ENCODE measurements at places on chromosomes 12 and 14.

DNA sequence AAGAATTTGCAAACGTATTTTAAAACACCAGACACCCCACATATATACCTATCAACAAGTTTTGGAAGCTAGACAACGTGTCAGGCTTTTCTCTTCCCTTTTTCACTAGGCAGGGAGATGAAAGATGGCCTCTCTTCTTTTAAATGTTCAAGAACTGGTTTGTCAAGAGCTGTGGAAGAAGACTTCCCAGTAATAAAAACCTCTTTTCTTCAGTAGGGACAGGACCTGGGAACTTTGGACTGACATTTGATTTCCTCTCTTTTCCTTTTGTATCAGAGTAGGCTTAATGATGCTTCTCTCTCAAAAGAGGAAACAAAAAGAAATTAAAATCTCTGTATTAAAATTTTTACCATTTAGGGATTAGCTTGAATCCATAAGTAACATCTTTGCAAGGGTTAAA lies 49.6 kb downstream of the SPATS2 start:
- DNase-seq: no peak

GRCh38 chr12:50988871-50989270 lies 36.5 kb downstream of the HIGD1C start:
- no peak for DNase-seq

GRCh38 chr12:50166799-50167048 lies 445 bp downstream of the CERS5 start:
- DNase-seq: no peak

DNA sequence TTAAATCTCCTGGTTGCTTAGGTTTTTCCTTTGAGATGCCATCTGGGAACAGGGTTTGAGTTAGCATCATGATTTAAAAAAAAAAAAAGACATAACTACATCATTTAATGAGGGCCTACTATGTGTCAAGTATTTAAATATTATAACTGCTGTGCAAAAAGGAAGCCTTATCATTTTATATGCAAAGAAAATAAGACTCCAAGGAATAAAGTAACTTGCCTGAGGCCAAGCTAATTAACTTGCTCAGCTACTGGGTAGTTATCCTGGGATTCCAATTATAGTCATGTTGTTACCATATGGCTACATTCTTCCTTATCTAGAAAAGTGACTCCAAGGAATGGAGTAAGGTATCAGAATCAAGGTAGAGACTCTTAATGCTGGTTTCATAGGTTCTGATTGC lies 123.5 kb downstream of the SLC41A2 start:
- peak; percentile 8 for DNase-seq

DNA sequence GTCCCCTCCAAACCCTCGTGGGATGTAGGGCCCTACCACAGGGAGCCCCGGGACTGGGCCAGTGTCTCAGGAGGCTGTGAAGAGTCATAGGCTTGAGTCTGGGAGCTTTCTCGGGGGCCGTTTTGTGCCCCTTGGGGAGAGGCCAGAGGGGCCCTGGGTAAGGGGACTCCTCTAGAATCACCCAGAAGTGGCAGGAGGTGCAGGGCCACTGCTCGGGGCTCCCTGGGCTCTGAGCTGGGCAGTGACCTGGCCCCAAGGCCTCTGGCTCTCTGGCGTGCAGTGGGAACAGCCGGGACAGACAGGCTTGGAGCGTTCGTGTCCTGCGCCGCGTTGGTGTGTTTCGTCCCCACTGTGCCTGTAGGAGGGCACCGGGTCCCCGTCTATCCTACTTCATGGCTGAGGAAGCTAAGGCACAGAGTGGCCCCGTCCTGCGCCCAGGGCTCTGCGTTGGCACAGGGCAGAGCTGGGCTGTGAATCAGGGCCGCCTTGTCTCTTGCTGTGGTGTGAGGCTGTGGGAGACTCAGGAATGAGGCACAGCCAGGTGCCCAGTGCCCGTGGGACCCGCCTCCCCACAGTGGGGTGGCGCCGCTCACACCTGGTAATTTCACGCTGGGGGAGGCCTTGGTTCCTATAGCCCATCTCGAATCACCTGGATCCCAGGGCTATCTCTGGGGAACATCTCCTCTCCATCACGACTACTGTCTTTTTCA lies 23.8 kb upstream of the KIF26A start:
- no peak for DNase-seq

- no peak for DNase-seq
Measured at GRCh38 chr14:74140374-74140850, 55.7 kb downstream of the LIN52 start.

DNA sequence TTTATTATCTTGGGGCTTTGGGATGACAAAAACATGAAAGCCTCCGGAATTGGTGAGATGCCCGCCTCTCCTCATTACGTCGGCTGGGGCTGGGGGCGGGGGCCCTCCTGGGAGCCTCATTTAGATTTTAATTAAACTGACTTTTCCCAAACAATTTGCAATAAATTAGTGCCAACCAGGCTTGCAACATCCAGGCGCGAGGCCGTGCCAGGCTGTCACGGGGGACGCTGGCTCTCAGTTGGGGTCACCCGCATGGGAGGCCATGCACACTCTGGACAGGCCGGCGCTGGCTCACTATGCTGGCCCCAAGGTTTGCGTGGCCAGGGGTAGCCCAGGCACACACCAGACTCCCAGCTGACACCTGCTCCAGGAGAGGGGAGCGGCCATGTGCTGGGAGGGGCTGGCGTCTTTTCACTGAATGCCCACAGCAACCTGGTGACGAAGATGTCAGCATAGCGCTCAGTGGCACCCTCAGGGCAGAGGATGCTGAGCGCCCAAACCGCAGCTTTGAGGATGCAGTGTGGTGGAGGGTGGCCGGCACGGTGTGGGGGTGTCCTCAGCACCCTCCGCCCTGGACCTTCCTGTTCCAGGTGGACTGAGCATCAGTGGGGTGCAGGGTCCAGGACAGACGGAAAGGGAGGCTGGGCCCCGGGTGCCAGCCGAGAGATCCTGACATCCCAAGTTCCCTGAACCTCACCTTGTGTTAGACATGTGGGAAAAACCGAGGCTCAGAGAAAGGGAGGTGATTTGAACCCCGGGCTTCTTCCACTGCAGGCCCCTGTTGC lies 190.8 kb upstream of the C14orf180 start:
- DNase-seq: no peak

DNA sequence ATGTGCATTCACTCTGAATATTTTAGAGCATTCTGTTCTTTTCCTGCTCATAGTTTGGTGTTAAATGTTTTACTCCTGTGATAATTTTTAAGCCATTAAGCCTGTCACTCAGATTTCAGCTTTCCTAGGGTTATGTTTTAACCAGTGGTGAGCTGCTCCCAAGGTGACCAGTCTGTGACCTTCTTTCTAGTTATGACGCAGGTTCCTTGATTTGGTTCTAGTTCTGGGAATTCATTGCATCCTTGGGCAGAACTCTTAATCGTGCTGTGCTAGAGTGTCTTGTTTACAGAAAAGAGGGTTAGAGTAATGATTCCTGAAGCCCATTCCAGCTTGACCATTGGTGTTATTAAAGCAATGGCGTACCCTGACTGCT lies 2.2 kb downstream of the GABARAPL1 start:
- DNase-seq: no peak
